ENCODE measurements at places on chromosomes 11 and 22. TPM values are rescaled to one million over a fixed set of nuclear protein-coding genes. Genes with fewer than 3 reads are reported as not detected.

DNA sequence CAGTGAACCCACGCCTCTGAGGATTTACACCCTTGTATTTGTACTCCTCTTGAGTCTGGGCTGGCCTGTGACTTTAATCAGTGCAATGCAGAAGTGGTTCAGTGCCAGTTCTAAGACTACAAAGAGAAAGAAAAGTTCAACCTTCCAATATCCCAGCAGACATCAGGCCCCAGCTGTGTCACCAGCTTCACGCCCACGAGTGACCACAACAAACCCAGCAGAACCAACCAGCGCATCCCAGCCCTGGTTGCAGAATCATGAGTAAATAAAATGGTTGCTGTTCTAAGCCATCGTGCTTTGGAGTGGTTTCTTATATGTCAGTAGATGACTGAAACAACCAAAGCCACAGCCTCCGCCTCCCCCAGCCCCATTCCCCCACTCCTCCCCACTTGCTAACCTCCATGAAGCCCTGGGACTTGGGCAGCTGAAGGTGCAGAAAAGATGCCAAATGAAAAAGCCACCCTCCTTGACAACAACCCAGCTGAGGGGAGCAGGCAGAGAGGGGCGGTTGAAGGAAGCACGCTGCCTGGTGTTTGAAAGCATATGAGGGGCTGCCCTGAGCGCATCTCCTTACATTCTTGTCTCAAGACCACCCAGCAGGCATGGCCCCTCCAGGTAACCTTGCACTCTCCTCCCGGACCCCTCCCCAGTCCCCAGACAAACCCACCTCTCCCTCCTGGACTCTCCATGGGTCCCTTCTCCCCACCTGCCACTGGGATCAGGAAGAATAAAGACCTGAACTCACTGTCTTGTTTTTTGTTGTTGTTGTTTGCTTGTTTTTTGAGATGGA lies 20.9 kb downstream of the TSKU start:
- DNase-seq, result no peak

OR10D3 gene
- not detected for total RNA-seq

GRCh38 chr11:102177974-102178631 lies 67.9 kb downstream of the YAP1 start:
- peak; percentile 95 for DNase-seq

KREMEN1 gene
- 2.6 TPM for total RNA-seq

DNA sequence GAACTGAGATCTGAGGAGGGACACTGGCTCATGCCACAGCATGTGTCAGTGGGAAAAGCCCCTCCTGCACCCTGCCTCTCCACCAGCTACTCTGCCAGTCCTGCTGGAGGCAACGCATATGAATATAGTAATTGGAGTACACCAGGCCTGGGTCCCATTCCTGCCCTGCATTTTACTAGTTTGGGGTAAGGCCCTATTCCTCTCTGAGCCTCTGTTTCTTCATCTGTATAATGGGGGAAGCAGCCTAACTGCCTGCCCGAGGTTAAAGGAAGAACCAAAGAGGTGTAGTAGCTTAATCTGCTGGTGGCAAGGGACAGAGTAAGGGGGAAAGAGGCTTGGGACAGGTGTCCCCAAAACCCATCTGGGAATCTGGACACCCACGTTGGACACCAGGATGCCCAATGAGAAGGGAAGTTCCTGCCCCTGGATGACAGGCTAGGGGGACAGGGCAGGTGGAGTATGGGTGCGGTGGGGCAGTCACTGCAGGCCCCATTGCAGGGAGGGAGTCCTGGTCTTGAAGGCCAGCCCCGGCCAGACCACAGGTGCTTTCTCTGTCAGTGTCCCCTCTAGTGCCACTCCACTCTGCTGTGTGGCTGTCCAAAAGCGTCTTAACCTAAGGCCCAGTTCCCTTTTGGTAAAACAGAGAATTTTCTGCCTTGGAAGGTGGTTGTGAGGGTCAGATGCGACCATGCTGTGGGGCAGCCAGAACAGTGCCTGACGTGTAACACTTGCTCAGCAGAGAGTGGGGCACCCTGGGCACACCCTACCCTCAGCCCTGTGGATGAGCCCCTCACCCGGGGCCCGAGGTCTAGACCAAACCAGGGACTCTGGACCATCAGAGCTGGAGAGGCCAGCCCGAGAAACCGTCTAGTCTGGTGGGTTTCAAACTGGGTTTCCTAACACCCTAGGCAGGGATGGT lies 11.5 kb downstream of the TSKU start:
- DNase-seq, result no peak

GPR137 gene
- 10.6 TPM for total RNA-seq

GRCh38 chr11:79362821-79363220 lies 78.0 kb downstream of the TENM4 start:
- DNase-seq, result no peak

CBLIF gene
- not detected for total RNA-seq

DNA sequence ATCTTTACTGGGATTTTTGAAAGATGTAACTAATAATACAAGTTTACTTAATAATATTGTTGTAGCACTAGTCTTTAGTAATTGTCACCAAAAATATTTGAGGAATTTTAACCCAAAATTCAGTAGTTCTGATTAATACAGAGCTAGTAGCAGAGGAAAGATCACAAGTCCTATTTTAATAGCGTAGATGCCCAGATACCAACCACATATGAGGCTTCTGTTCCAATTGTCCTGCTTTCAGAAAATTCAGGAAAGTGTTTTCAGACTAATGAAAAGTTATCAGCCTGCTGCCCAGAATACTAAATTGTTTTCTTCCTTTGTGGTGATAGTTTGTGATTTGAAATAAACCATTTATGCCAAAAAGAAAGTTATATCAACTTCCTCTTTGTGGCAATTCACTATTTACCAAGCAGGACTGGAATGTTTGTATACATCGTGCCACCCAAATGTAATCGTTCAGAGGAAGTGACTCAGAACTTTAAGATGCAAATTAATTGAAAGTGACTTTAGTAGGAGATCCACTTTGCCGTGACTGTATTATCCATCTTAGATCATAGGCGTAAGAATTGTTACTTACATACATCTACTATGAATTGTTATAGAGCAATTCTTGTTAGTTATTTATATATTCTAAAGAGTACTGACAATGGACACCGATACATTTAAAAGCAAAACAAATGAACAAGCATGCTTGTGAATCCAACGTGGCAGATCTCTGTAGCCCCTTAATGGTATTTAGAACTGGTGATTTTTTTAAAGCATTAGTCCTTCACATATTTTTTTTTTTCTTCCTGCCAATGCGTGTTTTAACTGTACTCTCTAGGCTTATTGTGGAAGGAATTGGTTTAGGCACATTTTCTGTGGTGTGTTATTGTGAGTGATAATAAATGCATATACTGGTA lies 231.0 kb downstream of the DDX10 start:
- DNase-seq, result peak; percentile 53

- no peak for DNase-seq
Observed at GRCh38 chr11:74459584-74459983, 7.8 kb downstream of the KCNE3 start.

- DNase-seq, result no peak
Observed at GRCh38 chr22:49062802-49063544, 764.7 kb downstream of the BRD1 start.

DNA sequence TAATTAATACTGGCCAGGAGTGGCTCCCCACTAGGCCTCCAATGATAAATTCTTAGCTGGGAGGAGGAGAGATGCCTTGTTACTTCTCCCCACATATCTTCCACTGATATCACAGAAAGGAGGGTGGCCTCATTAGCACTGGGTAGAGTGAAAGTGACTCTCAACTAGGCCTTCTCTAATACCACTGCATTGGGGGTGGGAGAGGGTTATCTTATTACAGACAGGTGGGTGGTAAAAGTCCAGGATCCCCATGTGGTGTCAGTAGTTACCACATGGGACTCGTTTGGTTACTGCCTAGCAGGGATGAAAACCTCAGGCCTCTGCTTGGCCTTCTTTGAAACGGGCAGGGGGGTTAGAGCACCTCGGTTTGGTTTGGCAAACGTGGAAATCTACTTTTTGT lies 167.3 kb downstream of the UVRAG start:
- DNase-seq, result no peak

DNA sequence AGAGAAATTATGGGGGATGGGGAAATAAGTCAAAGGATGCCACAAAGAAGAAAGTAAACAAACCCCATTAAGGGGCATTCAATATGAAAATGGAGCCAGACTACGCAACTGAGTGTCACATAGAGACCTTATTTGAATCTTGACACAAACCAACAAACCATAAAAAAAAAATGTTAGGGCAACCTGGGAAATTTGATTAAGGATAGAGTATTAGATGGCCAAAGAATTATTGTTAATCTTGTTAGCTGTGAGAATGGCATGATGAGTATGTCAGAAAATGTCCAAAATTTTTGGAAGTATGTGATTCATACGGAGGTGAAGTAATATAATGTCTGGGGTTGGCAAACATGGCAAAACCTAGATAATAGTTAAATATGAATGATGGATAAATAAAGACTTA lies 322.1 kb upstream of the MPPED2 start:
- no peak for DNase-seq

DNA sequence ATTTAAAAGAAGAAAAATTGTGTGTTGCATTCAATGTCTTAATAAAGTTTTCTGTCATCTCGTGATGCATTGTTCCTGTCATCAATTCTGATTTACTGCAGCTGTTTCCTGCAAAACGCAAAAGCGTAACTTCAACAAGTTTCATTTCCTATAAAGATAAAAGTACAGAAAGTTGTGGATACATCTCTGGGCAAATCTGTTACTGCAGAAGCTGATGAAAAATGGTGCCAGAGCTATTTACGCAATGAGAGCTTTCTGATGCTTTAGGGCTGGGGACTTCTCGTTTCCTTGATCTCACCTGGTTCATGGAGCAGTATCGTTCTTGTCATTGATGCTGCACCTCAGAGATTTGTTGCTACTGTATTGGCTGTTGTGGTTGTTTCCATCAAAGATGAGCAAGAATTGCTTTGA lies 15.5 kb upstream of the MS4A12 start:
- DNase-seq, result no peak

OR2AG2 gene
- 0.32 TPM for total RNA-seq

DNA sequence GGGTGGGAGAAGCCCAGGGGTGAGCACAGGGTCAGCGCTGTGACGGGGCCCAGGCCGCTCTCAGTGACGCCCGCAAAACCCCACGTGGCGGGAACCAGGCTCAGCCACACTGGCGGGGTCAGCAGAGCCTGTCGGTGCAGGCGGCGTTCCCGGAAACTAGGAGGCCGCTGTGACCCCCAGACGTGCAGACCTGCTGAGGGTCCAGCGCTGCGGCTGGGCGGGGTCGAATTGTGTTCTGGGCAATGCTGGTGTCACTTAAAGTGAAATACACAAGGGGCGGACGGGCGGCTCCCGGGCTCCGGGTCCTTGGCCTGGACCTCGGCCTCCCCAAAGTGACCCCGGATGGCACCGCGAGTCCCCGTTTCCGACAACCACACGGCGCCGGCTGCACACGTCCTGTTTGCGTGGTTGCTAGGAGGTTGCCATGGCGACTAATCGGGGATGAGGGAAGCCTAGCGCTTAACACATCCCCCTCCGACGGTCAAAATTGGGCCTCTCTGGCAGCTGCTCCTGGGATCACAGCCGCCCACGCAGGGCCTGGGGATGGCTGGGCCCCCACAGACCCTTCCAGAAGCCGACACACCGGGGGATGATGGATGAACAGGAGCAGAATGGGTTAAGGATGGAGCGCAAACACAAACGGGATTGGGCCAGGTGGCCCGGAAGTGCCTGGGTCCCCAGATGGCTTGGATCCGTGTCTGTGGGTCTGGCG lies 81.7 kb upstream of the PRR5 start:
- peak; percentile 56 for DNase-seq

ANO9 gene
- not detected for total RNA-seq

DNA sequence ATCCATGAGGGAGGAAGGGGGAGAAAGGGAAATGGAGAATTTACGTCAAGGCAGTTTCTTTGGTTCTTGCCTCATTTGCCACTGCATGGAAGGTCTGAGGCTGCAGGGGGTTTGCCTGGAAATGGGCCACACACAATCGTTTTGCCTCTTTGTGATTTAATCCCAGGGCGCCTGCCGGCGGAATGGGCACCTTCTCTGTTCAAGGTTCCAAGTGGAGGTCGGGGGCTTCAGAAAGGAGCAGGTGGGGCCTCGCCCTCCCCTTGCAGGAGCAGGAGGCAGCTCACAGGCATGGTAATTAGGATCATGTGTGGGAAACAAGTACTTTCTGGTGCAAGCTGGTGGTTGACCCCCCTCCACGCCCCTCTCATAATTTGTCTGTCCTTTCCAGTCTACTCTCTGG lies 29.9 kb downstream of the MPPED1 start:
- DNase-seq, result no peak

DNA sequence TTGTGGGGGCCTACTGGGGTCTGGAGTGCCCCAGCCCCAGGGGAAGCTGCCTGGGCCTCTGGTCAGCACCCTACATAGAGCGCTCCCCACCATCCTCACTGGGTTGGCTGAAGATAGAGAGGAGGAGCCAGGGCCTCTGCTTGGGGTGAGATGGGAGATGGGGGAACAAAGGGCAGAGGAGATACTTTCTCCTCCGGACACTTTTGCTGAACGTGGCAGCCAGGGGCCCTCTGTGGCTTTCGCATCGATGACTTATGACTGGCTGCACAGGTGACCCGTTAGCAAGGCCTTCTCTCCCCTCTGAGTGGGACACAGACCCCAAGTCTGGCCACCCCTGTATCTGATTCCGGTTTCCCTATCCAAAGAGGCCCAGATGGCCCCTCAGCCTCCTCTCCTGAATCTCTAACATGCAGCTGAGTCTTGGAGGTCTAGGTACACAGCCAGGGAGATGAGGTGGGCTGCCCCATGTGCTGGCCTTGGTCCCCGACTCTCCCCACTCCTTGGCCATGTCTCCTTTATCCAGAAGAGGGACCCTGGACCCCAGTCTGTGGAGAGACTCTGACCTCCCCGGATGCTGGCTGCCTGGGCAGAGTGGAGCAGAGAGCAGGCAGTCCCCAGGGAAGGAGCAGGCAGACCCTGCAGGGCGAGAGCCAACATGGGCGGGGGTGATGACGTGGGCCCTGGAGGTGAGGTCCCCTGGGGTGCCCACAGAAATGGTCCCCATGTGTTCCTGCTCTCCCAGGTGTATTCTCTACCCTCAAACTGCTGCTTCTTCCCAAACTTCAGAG lies 59.3 kb upstream of the NECTIN1 start:
- DNase-seq, result no peak

- DNase-seq, result no peak
Observed at GRCh38 chr11:2002042-2002776, 4.6 kb upstream of the H19 start.

- peak; percentile 84 for DNase-seq
Observed at GRCh38 chr11:78535920-78536319, 38.7 kb downstream of the NARS2 start.

SLC35C1 gene
- 14.2 TPM for total RNA-seq

DNA sequence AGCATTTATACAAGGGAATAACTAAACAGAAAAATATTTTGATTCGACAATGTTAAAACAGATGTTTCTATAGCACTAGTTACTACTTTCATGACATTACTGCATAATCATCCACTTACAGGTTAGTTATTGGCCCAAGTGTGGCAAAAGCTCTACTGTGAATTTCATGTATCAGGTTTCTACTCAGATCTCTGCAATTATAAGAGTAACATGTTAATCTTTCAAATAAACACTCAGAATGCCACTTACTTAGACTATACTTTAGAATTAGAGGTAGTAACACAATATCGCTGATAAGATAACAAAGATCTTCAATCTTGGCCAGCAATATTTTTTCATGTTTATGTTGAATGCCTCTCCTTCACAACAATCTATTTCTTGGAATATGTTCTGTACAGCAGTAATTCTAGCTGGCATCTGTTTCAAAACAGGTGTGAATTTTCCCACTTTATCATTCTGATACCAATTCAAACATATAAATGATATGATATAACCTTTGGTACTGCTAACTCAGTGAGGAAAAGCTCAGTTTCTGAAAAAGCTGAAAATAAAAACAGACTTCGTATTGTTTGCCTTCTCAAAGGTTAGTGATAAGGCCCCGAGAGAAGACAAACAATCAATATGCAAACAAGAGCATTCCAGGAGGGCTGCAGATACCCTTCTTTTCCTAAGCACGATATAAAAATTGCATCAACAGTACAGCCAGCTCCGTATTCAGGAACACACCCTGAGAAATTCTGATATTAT lies 11.0 kb upstream of the CCDC34 start:
- DNase-seq, result no peak

IPO7 gene
- 184 TPM for total RNA-seq
